ENCODE measurements at places on chromosomes 4 and X. TPM values are rescaled to one million over a fixed set of nuclear protein-coding genes. Genes with fewer than 3 reads are reported as not detected.

FGG gene
- total RNA-seq: 4.1 TPM

GPR50 gene
- 0.19 TPM for total RNA-seq

GNRHR gene
- total RNA-seq: not detected

LRRC66 gene
- total RNA-seq: 0.18 TPM

SGMS2 gene
- total RNA-seq: 24.7 TPM

YIPF7 gene
- not detected for total RNA-seq

LETM1 gene
- 33.1 TPM for total RNA-seq

MORC4 gene
- total RNA-seq: 40.8 TPM

KLKB1 gene
- total RNA-seq: 0.03 TPM

TCEAL7 gene
- not detected for total RNA-seq

MPP1 gene
- 16.7 TPM for total RNA-seq

PABPC4L gene
- total RNA-seq: 0.16 TPM

FAAH2 gene
- total RNA-seq: not detected

YTHDC1 gene
- 33.4 TPM for total RNA-seq

NR0B1 gene
- 39.4 TPM for total RNA-seq

FAM9B gene
- total RNA-seq: not detected

All from A549 treated with DMSO at 1 μM for 4 hours (cell line).